ENCODE measurements at places on chromosomes 12 and 14. TPM values are rescaled to one million over a fixed set of nuclear protein-coding genes. Genes with fewer than 3 reads are reported as not detected.

PRPF40B gene
- total RNA-seq = 13.9 TPM

ACOT4 gene
- 2.1 TPM for total RNA-seq

USP44 gene
- 2.8 TPM for total RNA-seq

PTPRR gene
- 0.32 TPM for total RNA-seq

GRCh38 chr12:46260124-46260912 lies 8.5 kb downstream of the SLC38A1 start:
- no peak overlapping the region for H3K4me3 ChIP-seq
- peak overlapping the region; percentile 54 for H3K27ac ChIP-seq
- no peaks in the 10 kb centered on the region for H3K36me3 ChIP-seq

DNA sequence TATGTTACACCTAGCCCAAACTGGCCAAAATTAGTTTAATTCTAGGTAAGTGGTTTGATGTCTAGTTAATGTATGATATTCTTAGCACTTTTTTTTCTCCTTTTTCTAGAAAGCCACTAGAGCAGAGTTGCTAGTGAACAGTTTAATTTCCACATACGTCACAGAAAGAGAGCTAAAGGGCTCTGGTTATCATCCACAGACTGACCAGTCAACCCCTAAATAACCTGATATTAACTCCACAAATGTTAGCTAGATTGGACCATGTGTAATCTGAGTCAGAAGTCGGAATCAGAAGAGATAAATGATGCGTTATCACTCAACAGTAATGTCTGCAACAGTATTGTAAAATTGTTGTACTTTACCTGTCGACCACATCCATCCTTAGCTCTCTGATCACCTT lies 74.9 kb downstream of the USP15 start:
- no peaks in the 10 kb centered on the region for H3K36me3 ChIP-seq
- no peaks in the 10 kb centered on the region for H3K4me1 ChIP-seq
- no peak overlapping the region for H3K4me3 ChIP-seq
- H3K27me3 ChIP-seq = no peaks in the 10 kb centered on the region
- DNase-seq = no peak

DNA sequence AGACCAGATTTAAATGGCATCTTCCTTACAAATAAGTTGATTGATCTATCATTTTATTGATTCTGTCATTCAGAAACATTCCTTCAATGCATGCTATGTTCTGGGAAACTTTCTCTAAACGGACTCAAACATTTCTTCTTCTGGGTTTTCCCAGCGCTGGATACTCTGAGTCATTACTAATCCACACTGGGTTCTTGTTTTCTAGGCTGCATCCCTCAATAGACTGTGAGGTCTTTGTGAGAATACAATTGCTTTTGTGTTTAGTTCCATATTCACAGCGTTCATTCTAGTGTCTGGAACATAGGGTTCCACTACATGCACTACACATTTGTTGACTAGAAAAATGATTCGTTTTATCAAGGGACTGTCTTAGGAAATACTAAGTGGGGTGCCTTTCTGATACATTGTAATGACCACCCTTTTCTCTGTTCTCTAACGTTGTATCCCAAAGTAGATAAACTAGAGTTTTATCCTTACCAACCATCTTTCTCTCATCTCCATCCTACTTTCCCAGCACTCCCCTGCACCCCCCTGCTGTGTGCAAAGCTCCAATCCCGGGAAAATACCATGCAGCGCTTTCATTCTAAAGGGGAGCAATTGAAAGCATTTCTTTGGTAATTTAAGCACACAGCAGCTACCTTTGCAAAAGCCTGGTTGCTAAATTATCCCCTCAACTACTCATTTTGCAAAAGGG lies 878.7 kb downstream of the DIO2 start:
- no peak overlapping the region for H3K4me3 ChIP-seq
- H3K4me1 ChIP-seq = no peaks in the 10 kb centered on the region
- H3K36me3 ChIP-seq = no peaks in the 10 kb centered on the region
- no peak for DNase-seq
- H3K27ac ChIP-seq = no peak overlapping the region

GRCh38 chr12:109612975-109613502 lies 39.4 kb downstream of the MVK start:
- no peaks in the 10 kb centered on the region for H3K4me1 ChIP-seq
- no peak for DNase-seq
- H3K27ac ChIP-seq = no peak overlapping the region
- no peaks in the 10 kb centered on the region for H3K36me3 ChIP-seq
- H3K4me3 ChIP-seq = no peak overlapping the region

DNA sequence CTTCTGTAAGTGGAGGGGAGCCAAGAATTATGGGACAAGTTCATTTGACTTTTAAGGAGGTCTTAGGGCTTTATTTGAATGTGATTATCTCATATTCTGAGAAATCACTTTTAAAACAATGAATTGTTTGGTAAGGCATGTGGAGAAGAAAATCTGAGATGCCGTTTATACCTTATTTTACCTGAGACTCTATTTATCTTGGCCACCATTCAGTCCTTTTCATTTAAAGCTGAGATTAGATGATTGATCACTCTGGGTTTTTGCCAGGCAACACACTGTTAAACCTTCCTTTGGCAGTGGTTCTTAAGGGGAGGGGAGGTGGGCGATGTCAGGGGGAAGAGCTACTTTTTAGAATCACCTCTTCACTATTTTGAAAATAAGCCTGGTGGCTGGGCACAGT lies 11.4 kb downstream of the CAND1 start:
- H3K27me3 ChIP-seq = no peaks in the 10 kb centered on the region
- no peak overlapping the region for H3K4me3 ChIP-seq
- no peaks in the 10 kb centered on the region for H3K36me3 ChIP-seq
- no peak overlapping the region for H3K27ac ChIP-seq
- no peaks in the 10 kb centered on the region for H3K4me1 ChIP-seq

DNA sequence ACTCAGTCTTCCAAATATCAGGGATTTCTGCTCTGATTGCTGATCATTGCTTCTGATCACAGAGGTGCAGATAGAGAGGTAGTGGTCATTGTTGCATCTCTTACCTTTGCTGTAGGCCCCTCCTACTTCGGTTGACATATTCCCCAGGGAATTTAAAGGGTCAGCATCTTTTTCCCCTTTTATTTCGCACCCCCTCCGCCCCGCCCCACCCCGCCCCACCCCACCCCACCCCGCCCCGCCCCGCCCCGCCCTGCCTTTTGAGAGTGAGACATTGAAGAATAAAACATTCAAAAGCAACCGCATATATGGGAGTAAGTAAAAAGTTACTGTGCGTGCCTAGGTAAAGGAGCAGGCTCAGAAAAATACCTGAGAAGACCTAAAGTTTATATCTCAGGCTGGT lies 463.9 kb downstream of the BTG1 start:
- H3K4me3 ChIP-seq = no peak overlapping the region
- no peaks in the 10 kb centered on the region for H3K4me1 ChIP-seq
- no peak overlapping the region for H3K27ac ChIP-seq
- H3K36me3 ChIP-seq = no peaks in the 10 kb centered on the region
- no peaks in the 10 kb centered on the region for H3K27me3 ChIP-seq
- DNase-seq = no peak

DNA sequence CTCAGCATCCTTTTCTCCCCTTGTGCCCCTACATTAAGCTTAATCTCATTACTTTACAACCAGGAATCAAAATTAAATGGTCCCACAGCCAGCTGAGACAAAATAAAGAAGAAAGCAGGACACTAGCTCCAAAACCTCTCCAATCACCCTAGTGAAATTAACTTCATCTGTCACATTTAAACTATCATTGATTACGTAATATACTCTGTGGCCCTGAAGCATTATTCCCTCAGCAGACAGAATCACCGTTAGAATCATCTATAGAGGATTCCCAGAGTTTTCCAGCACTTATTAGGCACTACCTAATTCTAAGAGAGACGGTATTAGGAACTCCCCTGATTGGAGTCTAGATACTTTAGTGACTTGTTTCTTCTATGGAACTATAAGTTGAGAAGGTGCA lies at the start of gene OR4K17:
Gene OR4K17, plus strand, starts transcription at position 302 of the 400 bp plus-strand sequence. CDS start 6,761 bp downstream, outside the sequence.
- H3K27ac ChIP-seq = no peak within 1 kb of the TSS
- no peak for DNase-seq
- no peaks in the 10 kb centered on the region for H3K27me3 ChIP-seq
- no peak within 1 kb of the TSS for H3K4me3 ChIP-seq
- H3K36me3 ChIP-seq = no peaks in the 10 kb centered on the region

GRCh38 chr12:122009741-122010140 lies 11.9 kb upstream of the BCL7A start:
- no peaks in the 10 kb centered on the region for H3K4me1 ChIP-seq
- H3K27ac ChIP-seq = no peak overlapping the region
- no peak for DNase-seq

DNA sequence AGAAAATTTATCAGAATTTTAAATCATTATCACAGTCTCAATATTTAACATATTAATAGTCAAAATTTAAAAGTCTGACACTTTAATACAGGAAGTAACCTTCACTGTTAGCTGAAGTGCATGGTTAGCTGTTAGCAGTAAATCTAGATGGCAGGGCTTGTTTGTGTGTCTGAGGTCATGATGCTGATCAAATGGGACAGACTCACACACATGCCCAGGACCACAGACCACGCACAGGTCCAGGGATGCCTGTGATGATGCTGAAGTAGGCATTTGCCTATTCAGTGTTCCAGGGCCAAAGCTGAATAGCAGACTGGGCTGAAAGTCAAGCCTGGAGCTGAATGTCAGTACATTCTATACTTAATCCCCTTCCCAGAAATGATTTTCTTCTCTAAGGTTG lies 20.5 kb downstream of the FNTB start:
- H3K4me3 ChIP-seq = no peak overlapping the region
- H3K27me3 ChIP-seq = no peaks in the 10 kb centered on the region
- no peaks in the 10 kb centered on the region for H3K36me3 ChIP-seq

DNA sequence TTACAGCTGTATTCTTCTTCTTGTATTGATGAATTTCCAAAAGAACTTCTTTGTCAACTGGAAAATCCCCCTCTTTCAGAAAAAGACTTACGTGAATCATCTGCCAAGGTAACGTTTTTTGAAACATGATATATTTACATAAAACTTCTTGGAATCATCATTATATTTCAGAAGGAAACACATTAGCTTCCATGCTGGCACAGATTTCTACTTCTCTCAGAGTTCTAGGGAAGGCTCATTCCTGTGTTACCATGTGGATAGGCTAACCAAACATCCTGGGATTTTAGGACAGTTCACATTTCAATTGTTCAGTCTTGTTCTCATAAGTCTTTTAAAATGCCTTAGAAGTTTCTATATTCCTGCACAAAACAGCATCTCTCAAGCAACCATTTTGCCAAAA lies 120.3 kb upstream of the NEDD1 start:
- H3K27me3 ChIP-seq = no peaks in the 10 kb centered on the region
- no peaks in the 10 kb centered on the region for H3K4me1 ChIP-seq
- no peaks in the 10 kb centered on the region for H3K36me3 ChIP-seq
- DNase-seq = no peak
- H3K27ac ChIP-seq = no peak overlapping the region

- H3K4me3 ChIP-seq = peak overlapping the region; percentile 15
- H3K36me3 ChIP-seq = no peaks in the 10 kb centered on the region
- H3K4me1 ChIP-seq = no peaks in the 10 kb centered on the region
- DNase-seq = no peak
- peaks cover 24% of the 10 kb centered on the region for H3K27me3 ChIP-seq
These were observed 103.2 kb upstream of the DIO3 start for GRCh38 chr14:101457936-101458740.

DNA sequence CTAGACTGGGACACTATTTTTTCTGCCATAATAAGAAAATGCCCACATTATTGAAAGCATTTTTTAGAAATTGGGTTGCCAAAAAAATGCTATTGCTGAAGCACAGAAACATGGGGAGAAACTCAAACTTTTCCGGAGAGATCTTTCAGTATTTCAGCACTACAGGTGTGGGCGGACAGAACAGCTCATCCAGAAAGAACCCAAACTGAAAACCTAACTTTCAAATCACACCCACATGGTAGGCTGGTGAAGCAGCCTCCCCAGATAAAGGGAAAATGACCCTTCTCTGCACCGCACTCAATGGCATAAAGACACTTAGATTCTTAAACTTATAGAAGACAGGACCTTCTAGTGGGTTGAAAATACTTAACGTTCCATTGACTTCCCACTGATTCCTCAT lies 62.3 kb upstream of the TMPO start:
- DNase-seq = no peak
- H3K27me3 ChIP-seq = no peaks in the 10 kb centered on the region
- H3K36me3 ChIP-seq = no peaks in the 10 kb centered on the region
- no peak overlapping the region for H3K4me3 ChIP-seq

DNA sequence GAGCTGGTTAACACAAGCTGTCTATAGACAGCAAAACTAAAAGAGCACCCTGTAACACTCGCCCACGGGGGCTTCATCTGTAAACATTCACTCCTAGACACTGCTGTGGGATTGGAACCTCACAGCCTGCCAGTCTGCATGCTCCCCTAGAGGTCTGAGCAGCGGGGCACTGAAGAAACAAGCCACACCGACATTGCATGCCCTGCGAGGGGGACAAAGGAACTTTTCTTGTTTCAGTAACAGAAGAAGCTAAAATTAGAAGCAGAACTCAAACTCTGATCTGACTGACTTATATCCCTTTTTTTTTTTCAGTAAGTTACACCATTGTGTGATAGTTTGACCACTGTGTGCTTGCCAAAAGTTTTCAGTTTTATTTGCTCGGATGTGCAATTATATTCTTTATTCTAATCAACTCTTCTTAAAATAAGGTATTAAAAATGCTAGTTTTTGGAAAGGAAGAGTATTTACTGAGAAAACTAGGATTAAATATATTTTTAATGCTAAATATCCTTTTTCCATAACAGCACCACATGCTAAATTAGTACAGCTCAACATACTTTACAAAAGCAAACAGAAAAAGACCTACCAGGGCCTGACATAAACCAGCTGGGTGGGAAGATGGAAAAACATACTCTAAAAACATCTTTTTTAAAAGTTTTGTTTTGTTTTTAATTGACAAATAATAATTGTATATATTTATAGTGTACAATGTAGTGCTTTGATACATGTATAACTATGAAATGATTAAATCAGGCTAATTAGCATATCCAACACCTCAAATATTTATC lies 100.2 kb downstream of the EPS8 start:
- no peaks in the 10 kb centered on the region for H3K27me3 ChIP-seq
- DNase-seq = no peak
- no peaks in the 10 kb centered on the region for H3K36me3 ChIP-seq
- no peak overlapping the region for H3K27ac ChIP-seq
- no peaks in the 10 kb centered on the region for H3K4me1 ChIP-seq
- no peak overlapping the region for H3K4me3 ChIP-seq

GRCh38 chr14:24136684-24137528 lies 912 bp downstream of the PSME1 start:
- no peak for DNase-seq
- peak overlapping the region; percentile 98 for H3K4me3 ChIP-seq
- peak overlapping the region; percentile 93 for H3K27ac ChIP-seq
- H3K4me1 ChIP-seq = peaks cover 8% of the 10 kb centered on the region
- no peaks in the 10 kb centered on the region for H3K27me3 ChIP-seq

DNA sequence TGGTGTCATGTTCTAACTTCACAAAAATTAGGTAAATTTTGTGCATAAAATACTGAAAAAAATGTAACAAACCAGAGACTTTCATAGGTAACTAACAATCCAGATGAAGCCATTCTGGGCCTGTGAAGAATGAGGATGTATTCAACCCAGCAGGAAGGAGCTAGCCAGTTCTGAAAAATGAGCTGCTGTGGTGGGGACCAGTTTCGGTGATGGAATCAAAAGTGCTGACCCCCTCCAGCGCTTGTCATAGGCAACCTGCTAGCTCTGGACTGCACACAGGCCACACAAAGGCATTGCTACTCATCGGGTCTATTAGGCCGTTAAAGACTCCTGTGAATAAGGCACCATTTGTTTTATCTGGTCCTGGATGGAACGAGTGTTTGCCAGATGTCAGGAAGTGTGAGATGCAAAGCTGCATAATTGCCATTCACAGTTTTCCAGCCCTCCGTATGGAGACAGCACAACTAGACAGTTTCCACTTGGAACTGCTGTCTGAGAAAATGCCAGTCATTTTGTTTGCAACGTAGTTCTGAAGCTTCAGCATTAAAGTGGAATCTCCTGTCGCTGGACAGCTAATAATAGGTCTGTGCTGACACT lies 3.3 kb upstream of the RIMBP2 start:
- H3K27me3 ChIP-seq = no peaks in the 10 kb centered on the region
- peaks cover 3% of the 10 kb centered on the region for H3K4me1 ChIP-seq
- no peak overlapping the region for H3K4me3 ChIP-seq
- H3K36me3 ChIP-seq = no peaks in the 10 kb centered on the region
- no peak overlapping the region for H3K27ac ChIP-seq
